KG1 (cell line): ENCODE measurements at places on chromosomes 3 and 15.

GRCh38 chr3:69764121-69764741, 25.0 kb downstream of the MITF start:
- no peak for DNase-seq

- DNase-seq = no peak
These were observed 152.8 kb upstream of the BHLHE40 start for GRCh38 chr3:4826237-4827100.

DNA sequence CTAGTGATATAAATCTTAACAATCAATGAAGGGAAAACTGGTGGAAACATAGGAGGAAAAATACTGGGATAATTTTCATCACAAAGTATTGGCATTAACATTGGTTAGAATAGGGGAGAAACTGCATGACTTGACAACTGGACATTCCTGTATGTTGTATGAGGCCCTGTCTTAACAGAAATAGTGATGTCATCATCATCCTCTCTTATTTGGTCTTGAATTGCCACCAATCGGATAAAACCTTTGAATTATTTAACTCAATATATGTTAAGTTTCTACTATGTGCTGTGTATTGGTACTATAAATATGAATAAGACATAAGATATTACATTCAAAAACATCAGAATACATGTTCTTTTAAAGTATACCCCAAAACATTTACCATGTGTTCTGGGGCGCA, 130.1 kb upstream of the CCDC54 start:
- no peak for DNase-seq

DNA sequence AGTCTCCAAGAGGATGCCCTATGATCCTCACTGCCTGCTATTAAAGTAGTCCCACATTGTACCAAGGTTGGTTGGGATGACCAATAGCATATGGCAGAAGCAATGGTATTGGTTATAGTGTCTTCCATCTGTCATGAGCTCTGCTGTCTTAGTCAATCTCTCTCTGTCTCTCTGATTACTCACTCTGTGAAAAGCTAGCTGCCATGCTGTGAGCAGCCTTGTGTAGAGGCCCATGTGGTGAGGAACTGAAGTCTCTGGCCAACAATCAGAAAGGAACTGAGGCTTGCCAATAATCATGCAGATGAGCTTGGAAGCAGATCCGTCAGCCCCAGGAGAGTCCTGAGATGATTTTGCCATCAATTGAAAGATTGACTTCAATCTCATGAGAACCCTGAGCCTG, 60.3 kb upstream of the CFAP161 start:
- DNase-seq = no peak

DNA sequence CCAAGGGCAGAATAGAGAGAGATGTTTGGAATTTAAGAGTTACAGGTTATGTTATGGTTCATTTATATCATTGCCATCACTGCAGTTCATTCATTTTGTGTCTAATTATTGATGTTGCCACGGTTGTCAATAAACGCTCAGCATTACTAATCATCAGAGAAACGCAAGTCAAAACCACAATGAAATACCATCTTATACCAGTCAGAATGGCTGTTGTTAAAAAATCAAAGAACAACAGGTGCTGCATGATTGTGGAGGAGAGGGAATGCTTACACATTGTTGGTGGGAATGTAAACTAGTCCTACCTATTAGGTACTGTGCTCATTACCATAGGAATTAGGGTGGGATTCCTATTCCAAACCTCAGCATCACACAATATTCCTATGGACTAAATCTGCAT, 350.5 kb downstream of the TIGIT start:
- DNase-seq = no peak

DNA sequence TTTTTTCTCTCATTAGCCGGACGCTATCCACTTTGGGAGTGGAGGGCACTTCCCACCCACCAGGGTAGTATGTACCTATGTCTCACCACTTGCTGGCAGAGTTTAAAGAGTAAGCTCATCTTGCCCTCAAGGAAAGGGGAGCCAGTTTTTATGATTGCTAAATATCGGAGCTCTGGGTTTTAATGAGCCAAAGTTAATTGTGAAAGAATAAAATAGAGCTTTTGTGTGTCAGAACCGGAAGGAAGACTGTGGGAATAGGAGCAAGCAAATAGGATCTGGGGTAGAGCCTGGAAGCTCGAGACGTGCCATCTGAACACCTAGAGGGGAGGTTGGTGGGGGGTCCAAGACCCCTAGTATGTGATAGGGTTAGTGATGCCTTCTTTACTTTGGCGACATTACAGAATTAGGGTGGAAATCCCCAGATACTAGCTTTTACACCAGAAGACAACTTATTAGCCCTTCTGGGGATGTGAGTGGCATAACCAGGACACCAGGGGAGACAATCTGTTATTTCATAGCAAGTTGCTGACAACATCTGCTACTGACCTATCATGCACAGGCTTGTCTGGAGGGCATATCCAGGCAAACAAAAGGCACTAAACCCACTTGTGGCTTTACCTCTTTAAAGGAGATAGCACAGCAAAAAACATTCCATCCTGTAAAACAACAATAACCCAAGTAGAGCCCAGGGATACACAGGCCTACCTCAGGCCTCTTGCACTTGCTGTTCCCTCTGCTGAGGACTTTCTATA, 333.8 kb downstream of the ZNF621 start:
- no peak for DNase-seq

- DNase-seq = no peak
These were observed 16.5 kb upstream of the HEG1 start for GRCh38 chr3:125072301-125072700.

- no peak for DNase-seq
These were observed 161.8 kb downstream of the EPHB1 start for GRCh38 chr3:134956844-134957243.

DNA sequence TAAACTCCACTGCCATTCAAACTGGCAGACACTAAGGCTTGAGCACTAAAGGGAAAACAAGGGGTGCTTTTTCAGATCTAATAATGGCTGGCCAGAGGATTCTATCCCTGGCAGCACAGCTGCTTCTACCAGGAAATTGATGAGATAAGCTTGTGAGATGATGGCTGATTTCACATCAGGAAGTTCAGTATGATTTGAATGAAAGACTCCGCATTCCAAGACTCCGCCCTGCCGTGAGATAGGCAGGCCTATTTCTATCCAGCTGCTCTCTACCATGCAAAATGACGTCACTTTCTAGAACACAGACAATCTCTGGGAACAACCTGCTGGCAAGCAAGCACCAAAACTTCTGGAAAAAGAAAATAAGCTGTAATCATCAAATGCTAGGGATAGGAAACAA, 171.8 kb downstream of the WDR76 start:
- DNase-seq = no peak

DNA sequence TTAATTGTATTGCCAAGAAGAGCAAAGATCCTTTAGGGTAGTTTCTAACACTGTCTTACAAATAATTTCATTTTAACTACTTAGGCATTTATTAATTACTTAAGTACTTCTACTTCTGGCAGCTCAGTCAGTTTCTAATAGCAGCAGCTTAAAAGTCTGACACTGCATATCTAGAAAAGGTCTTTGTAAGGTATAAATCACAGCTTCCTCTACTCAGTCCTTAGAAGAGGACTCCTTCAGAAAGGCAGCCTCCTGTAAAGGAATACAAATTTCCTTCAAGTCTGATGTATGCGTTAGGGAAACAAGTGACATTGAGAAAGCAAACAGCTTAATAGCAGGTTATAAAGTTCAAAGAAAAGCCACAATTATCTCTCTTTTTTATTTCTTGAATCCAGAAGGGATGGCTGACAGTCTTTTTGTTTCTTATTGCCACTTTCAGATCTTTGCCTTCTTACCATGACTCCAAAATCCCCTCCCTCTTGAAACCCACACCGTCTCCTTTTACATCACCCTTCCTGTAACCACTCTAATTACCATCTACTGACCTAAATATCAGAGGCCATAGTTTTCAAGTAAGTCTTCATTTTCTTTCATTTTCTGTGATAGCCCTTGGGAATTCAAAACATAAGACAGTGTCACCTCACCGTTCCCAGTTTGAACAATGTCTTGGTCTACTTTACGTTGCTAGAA, 109.5 kb downstream of the CGGBP1 start:
- no peak for DNase-seq

DNA sequence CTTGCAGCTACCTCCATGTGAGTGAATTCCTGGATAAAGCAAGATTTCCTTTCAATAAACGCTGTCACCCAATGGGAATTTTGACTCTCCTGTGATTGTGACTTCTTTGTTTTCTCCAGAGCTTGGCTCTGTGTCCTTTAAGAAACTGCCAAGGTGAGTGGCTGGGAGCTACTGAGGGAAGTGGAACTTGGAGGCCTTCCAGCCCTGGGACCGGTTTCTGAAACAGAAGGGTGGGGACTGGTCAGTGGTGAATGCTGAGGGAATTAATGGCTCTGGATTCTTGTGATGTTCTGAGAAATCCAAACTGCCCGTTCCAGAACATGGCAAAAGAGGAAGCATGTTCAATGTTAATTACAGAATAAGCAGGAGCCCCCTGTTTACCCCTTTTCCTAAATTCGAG, 41.1 kb upstream of the MYZAP start:
- DNase-seq = no peak

DNA sequence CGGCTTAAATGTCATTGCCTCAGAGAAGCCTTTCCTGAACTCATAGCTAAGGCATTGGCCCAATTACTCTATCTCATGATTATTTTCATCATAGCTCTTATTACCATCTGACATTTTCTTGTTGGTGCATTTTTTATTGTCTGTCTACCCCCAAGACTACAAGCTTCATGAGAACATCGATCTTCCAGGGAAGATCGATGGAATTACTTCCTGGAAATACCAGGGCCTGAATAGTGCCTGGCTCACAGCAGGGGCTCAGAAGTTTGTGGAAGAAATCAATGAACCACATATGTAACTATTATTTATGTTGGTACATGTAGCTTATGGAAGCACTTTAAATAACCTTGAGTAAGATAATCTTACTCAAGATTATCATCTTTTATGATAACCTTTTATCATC, 7.7 kb upstream of the MEF2A start:
- DNase-seq = no peak
